ENCODE measurements at places on chromosomes 2 and 18.

- DNase-seq, result no peak
Measured at GRCh38 chr2:183903026-183903425, 695.3 kb upstream of the ZNF804A start.

DNA sequence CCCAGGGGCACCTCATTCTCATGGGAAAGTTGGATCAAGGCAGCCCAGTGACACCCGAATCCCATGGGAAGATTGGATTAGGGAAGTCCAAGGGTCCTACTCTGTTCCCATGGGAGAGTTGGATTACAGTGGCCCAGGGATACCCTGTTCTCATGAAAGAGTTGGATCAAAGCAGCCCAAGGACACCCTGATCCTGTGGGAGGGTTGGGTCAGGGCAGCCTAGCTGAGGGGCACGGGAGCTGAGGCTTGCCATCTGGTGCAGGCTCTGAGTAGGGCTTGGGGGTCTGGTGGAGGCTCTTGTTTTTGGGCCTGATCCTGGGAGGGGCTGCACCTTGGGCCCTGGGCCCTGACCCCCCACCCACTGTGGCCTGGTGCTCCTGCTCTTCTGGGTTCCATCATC lies 87.1 kb downstream of the ACKR3 start:
- DNase-seq, result no peak

GRCh38 chr2:159892990-159893810 lies 95.2 kb upstream of the CD302 start:
- no peak for DNase-seq

DNA sequence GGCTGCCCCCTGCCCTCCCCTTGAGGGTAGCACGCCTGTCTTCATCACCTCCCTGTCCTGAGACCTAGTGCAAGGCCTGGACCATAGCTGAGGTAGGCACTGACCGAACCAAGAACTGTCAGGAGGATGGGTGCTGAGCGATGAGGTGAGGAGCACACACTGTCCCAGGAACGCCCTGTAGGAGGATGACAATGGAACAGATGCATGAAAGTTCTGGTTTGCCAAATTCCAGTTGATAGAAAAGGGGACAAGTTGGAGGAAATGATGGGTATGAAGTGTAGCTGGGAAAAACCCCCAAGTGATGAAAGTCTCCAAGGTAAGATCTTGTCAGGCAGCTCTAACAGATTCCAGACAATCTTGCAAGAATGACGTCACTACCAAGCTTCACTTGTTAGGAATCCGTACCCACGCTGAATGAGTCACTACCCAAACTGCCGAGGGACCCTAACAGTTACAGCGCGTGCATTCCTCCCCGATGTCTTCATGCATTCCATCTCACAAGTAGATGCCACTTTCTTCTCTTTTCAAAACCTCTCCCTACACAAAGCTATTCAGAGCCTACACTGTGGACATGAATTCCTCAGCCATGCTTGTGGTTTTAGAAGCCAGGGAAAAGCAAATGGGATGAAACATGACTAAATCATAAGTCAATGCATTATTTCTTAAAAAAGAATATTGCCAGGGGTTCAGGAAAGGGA lies 27.6 kb downstream of the MRPL33 start:
- DNase-seq, result no peak

GRCh38 chr2:215737477-215737876 lies 275.9 kb downstream of the MREG start:
- DNase-seq, result no peak

DNA sequence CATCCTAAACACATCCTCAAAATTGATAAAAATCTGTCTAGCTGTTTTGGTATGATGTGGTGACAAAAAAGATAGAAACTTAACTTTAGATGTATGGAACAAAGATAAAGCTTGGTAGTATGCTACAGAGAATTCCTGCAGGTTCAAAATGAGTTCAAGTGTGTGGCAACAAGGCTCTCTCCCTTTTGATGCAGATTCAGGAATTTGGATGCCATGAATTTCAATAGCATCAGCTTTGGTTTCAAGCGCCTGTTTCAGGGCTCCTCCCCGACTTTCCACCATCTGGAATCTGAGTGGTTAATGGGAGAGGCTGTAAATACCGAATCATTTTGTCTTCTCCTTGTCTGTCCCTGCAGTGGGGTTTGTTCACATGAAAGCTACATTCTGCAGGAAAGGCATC lies 180.6 kb downstream of the MTX2 start:
- no peak for DNase-seq

DNA sequence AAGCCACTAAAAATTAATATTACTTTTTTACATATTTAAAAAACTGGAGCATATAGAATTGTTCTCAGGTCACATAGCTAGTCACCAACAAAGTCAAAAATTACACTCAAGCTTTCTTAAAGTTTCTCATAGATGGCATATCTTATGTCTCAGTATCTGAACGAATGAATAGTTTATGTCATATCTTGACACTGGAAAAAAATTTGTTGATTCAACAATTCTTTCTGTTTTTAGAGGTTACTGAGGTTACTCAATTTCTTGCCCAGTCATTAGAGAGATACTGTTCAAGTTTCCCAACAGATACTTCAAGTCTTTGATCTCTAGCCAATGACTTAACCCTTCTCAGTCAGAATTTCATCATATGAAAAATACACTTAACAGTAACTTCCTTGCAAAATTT lies 113.1 kb upstream of the XIRP2 start:
- DNase-seq, result no peak

DNA sequence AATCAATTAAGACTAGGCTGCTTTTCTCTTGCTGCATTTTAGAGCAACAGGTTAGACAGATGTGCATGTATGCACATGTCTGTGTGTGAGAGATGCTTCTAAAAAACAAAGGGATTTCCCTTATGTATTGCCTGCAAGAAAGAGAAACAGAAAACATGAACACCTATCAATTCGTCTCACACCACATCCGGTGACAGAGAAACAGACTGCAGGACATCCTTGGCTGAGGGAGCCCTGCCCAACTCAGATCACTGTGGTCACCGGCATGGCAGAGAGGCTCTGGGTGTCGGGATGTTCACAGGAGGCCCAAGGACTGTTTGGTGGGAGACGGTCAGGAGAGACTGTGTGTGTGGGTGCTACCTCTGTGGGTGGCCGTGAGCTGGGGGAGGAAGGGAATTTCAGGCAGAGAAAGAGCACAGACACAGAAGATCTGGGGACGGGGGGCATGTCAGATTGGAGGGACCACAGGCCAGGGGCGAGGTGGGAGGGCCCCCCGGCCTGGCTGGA lies 24.9 kb downstream of the FHL2 start:
- no peak for DNase-seq

DNA sequence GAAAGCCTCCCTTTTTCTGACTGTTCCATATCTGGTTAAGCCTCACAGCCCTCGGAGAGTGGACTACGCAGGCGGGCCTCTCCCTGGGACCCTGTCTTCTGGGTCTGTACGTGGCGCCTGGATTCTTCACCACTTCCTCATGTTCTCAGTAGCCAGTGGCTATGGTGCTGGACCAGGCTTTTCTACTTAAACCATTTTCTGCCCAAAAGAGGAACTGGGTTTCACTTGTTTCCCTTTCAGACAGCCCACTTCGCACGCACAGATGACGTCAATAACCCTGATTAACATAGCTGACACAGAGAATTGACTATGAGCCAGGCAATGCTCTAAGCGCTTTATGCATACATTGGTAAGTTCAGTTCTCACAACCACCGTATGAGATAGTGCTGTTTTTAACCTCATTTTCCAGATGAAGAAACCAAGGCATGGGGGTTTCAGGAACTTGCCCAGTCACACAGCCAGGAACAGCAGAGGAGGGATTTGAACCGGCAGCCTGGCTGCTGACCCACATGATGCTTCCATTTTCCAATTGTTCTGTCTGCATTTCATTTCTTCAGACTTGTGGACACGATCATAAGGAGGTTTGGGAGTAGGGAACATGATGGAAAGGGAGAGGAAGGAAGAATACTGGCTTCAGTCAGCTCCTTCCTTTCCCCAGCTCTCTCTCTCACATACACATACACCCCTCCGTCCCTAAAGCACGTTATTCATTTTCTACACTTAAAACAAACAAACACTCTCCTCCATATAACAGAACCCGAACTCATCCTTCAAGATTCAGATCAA lies 41.7 kb downstream of the MYOM1 start:
- no peak for DNase-seq

DNA sequence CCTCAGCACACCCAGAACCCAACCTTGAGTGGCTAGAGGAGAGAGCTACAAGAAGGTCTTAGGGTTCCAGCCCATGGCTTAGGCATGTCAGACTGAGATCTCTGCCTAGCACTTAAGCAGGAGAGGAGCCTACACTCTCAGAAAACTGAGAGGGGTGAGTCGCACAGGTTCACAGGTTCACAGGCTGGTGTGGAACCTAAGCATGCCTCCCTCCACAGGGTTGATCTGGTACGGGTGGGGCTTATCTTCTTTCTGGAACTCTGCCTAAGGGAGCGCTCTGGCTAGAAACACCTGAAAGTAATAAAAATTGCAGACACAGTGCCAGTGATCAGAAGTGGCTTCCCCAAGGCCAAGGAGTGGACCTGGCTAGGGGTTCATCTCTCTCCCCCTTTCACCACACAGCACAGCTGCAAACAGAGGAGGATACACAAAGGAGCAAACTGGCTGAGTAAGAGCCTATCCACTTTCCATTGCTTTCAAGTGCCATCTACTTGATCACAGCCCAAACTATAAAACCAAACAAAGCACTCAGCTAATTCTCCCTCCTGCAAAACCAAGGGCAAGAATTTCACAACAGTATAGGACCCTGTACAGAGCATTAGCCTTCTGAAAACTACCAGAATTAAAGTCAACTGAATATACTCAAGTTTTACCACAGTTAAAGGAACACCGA lies 481.9 kb upstream of the SETBP1 start:
- no peak for DNase-seq

DNA sequence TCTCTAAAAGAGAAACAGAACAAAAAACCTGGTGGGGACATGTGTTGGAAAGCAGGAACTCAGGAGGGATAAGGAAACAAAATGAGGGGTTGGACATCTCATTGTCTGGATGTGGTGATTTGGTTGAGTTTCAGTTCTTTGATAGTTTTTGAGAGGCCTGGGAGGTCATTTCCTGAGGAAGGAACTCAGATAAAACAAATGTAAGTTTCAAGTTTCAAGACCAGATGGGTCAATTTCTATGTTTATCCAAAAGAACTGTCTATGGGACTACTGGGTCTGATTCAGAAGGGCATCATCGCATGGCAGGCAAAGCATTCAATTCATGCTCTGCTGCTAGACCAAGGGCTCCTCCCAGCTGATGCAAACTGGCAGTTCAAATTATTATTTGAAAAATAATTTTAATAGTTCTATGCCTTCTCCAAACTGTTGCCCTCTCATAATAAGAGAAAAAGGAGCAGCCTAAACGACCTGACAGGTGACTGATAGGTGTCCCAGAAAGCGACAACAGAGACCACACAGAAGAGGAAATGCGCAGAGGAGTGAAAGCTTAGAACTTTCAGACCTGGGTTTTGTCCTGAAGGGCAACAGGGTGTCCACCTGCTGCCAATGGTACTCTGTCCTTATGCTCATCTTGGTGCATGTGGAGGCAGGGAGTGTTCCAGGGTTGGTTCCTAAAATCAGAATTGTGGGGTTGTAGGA lies 39.3 kb upstream of the SH3RF3 start:
- DNase-seq, result no peak

DNA sequence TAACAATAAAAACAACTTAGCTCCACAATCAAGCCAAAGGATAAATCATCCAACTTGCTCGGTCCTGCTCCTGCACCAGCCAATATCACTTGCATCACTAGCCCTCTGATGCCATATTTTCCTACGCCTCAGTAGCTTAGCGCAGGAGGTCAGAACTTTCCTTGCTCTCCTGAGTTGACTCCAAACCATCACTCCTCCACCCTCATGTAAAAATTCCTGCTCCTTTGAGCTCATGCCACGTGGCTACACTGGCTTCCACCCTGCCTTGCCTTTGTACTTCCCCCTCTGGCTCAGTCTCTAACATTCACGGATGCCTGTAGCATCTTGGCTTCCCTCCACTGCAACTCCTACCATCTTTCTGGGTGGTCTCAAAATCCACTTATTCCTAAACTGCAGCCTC lies 25.2 kb downstream of the AAK1 start:
- no peak for DNase-seq

- DNase-seq, result no peak
Measured at GRCh38 chr2:101578671-101579070, 103.8 kb upstream of the RFX8 start.

GRCh38 chr2:160842286-160842685 lies 317.9 kb upstream of the TANK start:
- no peak for DNase-seq

GRCh38 chr2:164554487-164554886 lies 66.8 kb downstream of the GRB14 start:
- DNase-seq, result no peak

GRCh38 chr2:182349268-182349667 lies 77.6 kb downstream of the PDE1A start:
- DNase-seq, result no peak

- no peak for DNase-seq
Measured at GRCh38 chr2:68762665-68763064, 28.1 kb downstream of the ARHGAP25 start.

DNA sequence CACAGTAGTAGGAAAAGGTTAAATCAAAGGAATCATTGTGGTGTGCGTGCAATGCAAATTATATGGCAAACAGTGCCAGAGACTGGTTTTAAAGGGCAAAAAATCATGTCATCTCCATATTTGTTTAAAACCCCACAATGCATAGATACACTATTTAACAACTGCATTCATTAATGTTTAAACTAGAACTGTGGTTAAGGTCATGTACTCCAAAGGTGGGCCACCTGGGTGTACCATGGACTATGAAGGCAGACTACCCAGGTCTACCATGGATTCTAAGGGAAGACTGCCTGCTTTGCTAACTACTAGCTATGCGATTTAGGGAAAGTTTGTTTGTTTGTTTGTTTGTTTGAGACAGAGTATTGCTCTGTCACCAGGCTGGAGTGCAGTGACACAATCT lies 356.3 kb downstream of the ZEB2 start:
- no peak for DNase-seq

DNA sequence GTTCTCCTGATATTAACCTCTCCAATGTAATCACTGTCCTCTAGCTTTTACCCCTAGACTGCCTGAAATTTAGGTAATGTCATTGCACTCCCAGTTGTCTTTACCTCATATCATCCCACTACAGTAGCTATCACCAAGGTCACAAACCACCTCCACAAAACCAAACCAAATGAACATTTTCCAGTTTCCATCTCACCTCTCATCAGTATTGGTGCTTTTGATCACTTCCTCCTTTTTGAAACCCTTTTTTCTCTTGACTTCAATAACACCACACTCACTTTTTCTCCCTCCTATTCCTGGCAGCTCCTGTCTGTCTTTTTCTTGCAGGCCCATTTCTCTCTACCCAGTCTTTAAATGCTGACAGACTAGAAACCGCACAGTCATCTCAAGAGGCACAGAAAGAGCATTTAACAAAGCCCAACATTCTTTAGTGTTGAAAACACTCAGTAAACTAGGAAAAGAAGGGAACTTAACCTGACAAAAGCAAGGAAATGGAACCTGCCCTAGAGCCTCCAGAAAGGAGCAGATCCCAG lies 95.9 kb upstream of the SIX2 start:
- no peak for DNase-seq

DNA sequence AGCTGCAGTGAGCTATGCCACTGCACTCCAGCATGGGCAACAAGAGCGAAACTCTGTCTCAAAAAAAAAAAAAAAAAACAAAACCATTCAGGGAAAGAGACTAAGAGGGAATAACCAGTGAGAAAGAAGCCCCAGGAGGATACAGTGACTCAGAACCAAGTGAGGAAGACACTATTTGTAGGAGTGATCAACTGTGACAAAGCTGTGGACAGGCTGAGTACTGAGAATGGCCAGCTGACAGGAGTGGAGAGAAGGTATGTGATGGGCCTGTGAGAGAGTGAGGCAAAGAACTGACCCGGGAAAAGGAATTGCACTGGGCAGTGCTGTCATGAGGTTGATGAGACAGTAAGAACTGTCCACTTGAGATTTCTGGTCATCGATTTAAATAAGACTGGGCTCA lies 6.7 kb upstream of the LCT start:
- no peak for DNase-seq

- no peak for DNase-seq
Measured at GRCh38 chr2:37570773-37571586, 100.5 kb downstream of the CDC42EP3 start.
